Colonic mucosa (tissue), 4 donors: ENCODE measurements at places on chromosomes 5 and 9. TPM values are rescaled to one million over a fixed set of nuclear protein-coding genes. Genes with fewer than 3 reads are reported as not detected.

Gene SLC22A4
- total RNA-seq = 1.3 TPM

DNA sequence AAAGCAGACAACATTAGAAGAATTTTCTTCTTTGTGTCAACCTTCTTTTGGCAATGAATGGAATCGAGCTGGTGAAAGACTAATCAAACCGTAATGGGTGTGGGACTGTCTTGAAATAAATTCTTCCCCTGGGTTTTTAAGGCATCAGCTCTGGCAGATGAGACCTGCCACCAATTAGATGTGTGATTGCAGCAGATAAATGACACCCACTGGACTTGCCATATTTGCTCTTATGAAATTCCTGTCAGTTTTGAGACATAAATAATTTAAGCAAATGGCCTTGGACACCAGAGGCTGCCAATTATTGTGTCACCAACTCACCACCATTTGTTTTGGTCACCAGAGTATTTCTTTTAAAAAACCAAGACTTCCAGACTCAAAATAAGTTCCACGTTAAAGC is 135.9 kb upstream of the RGMB start:
- no peak for DNase-seq

Gene NUP214
- total RNA-seq = 32.2 TPM

Gene GRM6
- total RNA-seq = not detected

DNA sequence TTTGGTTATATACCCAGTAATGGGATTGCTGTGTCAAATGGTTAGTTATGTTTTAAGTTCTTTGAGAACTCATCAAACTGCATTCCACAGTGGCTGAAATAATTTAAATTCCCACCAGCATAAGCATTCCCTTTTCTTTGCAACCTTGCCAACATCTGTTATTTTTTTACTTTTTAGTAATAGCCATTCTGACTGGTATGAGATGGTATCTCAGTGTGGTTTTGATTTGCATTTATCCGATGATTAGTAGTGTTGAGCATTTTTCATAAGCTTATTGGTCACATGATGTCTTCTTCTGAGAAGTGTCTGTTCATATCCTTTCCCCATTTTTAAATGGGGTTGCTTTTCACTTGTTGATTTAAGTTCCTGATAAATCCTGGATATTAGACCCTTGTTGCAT is 435.7 kb upstream of the RIOK2 start:
- DNase-seq = no peak

DNA sequence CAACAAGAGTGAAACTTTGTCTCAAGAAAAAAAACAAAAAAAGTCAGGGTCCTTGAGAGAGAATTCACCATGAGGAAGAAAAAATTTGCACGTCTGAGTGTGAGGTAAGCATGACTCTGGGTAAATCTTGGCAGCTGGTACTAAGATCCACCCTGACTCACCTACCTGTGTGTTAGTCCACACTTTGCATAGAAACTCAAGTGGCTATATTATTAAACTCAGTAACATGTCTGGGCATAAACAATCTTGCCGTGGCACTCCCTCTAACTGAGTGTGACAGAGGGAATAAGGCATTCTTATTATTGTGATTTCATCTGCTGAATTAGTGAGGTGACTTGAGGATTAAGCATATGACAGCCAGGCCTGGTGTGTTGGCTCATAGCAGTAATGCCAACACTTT is 259.4 kb upstream of the VLDLR start:
- no peak for DNase-seq

DNA sequence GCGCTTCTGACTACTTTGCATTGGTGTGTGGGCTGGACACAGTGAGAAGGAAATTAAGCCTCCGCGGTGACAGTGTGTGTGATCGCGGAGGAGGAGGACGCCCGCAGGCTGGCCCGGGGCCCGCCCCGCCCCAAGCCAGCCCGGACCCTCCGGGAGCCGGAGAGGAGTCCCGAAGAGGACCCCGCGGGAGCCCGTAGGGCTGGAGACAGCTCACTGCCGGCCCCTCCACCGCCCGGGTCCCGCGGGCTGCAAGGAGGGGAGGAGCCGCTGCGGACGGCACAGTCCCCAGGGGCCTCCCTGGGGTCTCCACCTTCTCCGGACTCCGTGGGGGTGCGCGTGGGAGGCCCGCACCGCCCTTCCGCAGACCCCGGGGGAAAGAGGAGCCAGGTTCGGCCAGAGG is 146.4 kb upstream of the ERCC6L2 start:
- DNase-seq = no peak

DNA sequence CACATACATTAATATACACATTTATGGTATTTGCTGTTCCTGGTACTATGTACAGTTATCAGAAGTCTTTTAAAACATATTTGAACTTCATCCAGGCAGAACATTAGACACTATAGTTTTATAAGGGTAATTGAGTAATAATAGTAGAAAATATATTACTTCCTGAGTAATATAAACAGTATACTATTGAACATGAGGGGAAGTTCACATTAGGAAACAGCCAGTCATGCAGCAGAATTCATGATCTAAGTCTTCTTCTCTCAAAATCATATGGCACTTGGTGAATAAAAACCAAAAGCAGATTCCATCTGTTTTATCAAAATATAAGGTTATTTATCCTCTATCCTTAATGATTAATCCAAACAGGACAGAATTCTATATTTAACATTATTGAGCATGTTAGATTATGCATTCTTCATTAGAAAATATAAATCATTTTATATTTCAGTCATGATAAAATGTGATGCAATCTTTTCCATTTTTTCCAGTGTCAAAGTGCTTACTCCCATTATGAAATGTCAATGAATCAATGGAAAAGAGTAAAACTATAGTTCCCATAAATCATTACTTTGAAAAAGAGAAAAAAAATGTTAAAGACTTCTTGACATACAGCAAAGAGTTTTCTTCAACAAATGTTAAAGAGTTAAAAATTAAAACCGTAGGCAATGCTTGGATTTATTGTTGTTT is 584.3 kb upstream of the TUSC1 start:
- DNase-seq = no peak

- DNase-seq = no peak
These were observed 3.0 kb downstream of the RLN1 start for GRCh38 chr9:5336688-5337087.

DNA sequence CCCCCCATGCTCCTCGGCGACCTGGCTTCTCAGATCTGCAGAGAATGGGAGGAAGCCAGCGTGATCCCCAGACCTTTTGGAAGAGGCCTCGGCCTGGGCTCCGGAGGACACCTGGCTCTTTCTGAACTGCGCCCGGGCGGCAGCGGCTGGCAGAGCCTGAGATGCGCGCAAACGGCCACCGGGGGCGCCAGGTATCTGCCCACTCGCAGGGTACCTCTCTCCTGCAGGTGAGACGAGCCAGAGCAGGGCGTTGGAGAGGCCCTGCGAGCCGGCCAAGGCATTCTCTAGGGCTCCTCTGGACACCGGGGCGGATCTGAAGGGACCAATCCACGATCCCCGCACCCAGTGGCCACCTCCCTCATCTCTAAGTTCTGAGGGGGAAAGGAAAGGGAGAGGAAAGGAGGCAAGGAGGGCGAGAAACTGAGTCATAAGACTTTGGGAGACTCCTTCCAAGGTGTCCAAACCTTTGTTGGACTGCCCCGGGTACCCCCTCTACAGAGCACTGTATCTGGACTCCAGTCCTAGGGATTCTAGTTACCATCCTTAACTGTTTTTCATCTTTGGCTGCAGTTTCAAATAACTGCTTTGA is 55.0 kb upstream of the SLC46A2 start:
- peak; percentile 17 for DNase-seq

Gene WDR38
- total RNA-seq = not detected

DNA sequence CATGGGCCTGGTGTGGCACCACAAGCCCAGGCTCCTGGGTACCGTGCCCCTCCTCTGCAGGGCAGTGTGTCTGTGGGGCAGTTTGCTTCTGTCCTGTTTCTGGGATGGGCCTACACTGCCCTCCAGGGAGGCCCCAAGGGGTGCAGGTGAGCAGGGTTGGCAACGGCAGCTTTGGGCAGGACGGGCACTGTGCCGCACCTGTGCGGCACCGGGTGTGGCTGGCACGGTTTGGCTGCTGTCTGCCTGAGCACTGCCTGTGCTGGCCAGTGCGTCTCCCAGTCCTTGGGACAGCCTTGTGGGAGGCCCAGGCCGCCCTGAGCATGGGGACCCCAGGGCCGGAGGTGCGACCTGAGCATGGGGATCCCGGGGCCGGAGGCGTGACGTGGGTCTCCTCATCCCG is 37.2 kb downstream of the RXRA start:
- no peak for DNase-seq

- no peak for DNase-seq
These were observed 6.6 kb upstream of the CEMIP2 start for GRCh38 chr9:71774920-71775319.

Gene TMEM215
- not detected for total RNA-seq

DNA sequence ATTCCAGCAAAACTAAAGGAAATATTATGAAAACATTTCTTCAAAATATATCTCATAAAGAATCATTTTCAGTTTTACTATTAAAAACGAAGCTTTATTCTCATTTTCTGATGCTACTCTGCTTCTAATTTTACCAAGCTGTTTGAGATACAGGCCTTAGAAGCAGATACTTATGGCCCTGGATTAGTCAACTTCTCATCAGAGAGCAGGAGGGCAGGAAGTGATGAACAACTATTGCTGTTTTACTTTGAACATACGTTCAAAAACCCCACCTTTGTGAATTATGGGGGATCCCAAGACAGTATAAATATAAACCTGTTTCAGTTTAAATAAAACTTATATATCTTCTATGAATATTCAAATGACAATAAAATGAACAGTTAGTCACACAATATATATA is 16.0 kb downstream of the MPDZ start:
- DNase-seq = no peak

DNA sequence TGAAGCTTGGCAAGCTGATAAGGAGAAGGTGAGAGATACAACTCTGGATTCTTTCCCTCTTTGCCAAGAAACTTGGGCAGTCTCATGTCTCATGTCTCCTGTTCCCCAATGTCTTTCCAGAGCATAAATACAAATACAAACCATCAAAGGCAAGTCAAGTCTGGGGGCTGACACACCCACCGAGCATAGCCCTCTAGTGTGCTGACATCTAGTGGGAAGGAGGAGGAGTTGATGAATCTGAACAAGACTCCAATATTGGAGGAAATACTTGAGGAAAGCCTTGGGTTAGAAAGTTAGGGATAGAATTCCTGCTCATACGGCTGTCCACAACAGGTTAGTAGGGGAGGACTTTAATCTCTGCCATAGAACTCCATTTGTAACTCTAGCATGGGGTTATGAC is 8.6 kb downstream of the MLANA start:
- no peak for DNase-seq

GRCh38 chr5:55370291-55370925 is 62.6 kb downstream of the MTREX start:
- no peak for DNase-seq

DNA sequence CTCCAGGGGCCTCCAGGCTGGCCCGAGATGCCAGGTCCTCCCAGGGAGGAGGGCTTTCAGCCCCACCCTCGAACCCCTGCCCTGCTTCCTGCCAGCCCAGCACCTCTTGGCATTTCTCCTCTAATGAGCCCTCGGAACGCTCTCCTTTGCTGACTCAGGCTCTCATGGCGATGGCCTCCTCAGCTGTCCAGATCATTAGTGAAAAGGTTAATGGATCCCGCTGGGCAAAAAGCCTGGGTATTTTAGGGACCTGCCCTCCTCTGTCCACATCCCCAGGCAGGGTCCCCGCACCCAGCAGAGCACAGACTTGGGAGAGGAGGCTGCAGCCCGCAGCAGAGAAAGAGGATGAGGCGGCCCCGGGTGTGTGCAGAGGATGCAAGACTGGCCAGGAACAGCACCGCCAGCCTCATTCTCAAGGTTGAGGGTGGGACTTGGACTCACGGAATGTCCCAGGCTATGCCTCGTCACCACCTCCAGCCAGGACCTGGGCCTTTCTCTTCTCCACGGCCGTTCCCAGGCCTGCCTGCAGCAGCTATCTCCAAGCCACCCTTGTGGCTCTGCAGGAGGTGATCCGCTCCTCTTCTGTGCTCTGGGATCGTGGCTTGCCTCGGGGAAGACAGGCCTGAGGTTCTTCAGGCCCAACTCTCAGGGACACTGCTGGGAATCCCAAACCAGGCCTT is 23.0 kb upstream of the ADAMTS2 start:
- no peak for DNase-seq

DNA sequence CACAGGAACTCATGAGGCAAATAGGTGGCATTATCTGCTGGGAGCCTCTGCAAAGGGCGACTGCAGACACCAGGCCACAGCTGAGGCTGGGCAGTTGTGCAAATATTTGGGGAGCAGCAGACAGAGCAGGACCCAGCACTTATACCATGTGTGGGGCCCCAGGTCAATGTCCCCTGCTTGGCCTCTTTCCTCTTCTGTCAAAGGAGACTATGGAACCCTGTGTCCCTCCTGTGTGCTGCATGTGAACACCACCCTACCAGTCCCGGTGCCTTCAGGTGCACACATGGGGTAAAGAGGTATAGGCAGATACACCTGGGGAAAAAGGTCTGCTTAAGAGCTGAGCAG is 50.8 kb downstream of the ROR2 start:
- DNase-seq = no peak

Gene DIRAS2
- total RNA-seq = not detected

Gene GFI1B
- total RNA-seq = 1.1 TPM

DNA sequence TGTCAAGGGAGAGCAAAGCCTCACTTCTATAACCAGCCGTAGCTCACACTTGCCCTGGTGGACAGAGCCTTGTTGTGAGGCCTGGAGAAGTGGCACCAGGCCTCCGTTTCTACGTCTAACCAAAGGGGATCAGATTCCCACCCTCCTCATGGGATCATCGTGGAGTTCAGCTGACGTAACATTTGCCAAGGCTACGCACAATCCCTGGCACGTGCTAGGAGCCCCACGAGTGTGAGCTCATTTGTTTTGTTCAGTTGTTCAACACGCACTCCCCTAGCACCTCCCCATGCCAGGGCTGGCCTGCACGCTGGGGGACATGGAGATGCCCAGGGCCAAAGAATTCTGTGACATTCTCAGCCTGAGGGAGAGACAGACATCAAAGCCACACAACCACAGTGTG is 23.1 kb downstream of the ADGRD2 start:
- DNase-seq = no peak

DNA sequence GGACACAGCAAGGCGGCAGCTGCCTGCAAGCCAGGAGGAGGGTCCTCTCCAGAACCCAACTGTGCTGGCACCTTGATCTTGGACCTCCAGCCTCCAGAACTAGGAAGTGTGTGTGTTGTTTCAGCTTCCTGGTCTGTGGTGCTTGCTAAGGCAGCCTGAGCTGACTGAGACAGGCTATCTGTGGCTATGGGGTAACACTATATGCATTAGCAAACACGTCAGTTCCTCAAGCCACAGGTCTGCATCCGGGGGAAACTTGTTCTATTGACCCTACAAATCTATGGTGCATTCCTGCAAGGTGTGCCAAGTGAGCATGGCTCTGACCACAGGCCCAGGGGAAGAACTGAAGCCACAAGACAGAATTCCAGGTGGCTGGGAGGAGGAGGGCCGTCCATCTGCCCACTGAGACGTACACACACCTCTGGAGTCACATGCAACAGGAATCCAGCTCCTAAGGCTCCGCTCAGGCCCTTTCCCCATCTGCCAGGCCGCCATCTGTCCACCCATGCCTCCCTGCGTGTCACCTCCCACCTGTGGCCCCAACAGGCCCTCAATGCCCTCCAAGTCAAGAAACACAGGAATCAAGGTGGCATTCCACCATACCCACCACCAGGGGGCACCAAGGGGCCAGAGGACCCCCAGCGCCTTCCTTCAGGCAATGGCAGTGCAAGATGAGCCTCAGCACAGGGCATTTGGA is 174.9 kb downstream of the ROR2 start:
- DNase-seq = peak; percentile 68

Gene SPINK13
- total RNA-seq = not detected
